Esophagus squamous epithelium (tissue), 5 donors: ENCODE measurements at places on chromosomes 16 and 17. TPM values are rescaled to one million over a fixed set of nuclear protein-coding genes. Genes with fewer than 3 reads are reported as not detected.

Gene SPATA32
- total RNA-seq, result not detected

Gene ELAC2
- total RNA-seq, result 54.8 TPM

Gene SLFN14
- not detected for total RNA-seq

Gene UBE2I
- total RNA-seq, result 73.1 TPM

Gene RGS9
- total RNA-seq, result 4.4 TPM

Gene ARHGDIG
- total RNA-seq, result not detected

Gene SPNS2
- 42.4 TPM for total RNA-seq

Gene CKLF
- total RNA-seq, result 8.8 TPM

Gene PPM1D
- total RNA-seq, result 10.4 TPM

Gene MSL1
- total RNA-seq, result 58.2 TPM

Gene CCDC182
- not detected for total RNA-seq

DNA sequence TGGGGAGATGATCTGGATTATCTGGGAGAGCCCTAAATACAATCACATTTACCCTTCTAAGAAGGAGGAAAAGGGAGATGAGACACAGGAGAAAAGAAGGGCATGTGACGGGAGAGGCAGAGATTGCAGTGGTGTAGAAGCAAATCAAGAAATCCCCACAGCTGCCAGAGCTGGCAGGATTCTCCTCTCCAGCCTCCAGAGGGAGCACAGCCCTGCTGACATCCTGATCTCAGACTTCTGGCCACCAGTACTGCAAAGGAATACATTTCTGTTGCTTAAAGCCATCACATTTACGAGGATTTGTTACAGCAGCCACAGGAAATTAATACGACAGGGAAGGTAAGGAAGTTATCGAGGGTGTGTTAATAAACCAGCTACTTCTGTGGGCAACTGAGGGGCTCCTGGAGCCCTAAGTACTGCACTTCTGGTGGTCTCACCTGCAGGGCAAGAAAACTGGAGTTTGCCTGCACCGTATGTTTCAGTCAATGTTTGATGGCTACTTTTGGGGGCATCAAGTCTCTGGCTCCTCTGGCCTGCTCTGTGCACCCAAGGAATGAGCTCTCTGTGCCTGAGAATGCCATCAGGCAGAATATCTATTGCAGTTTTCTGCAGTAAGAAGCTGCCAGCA is 22.9 kb upstream of the CDH13 start:
- H3K4me1 ChIP-seq, result no peaks in the 10 kb centered on the region
- H3K4me3 ChIP-seq, result no peak overlapping the region
- no peak overlapping the region for H3K27ac ChIP-seq
- DNase-seq, result no peak

GRCh38 chr17:64442541-64442971 is 6.4 kb upstream of the MILR1 start:
- H3K4me1 ChIP-seq, result peaks cover 23% of the 10 kb centered on the region
- no peak overlapping the region for H3K4me3 ChIP-seq
- no peak for DNase-seq
- no peaks in the 10 kb centered on the region for H3K36me3 ChIP-seq
- no peaks in the 10 kb centered on the region for H3K27me3 ChIP-seq

DNA sequence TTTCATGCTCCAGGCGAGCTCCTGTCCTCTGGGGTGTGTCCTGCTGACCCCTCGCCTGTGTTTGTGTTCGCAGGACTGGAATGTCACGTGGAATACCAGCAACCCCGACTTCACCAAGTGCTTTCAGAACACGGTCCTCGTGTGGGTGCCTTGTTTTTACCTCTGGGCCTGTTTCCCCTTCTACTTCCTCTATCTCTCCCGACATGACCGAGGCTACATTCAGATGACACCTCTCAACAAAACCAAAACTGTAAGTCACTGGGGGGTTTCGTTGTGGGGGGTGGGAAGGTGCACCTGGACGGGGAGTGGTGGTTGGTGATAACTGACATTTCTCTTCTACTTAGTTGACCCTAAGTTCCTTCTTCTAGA is 58.3 kb downstream of the ABCC1 start:
- no peaks in the 10 kb centered on the region for H3K4me1 ChIP-seq
- peak overlapping the region; percentile 59 for H3K27ac ChIP-seq
- DNase-seq, result no peak
- peaks cover 14% of the 10 kb centered on the region for H3K36me3 ChIP-seq
- H3K27me3 ChIP-seq, result no peaks in the 10 kb centered on the region

GRCh38 chr17:50163843-50164696 is 1.7 kb upstream of the SGCA start:
- no peak overlapping the region for H3K4me3 ChIP-seq
- no peak overlapping the region for H3K27ac ChIP-seq
- peaks cover 9% of the 10 kb centered on the region for H3K4me1 ChIP-seq
- DNase-seq, result no peak
- no peaks in the 10 kb centered on the region for H3K27me3 ChIP-seq
- no peaks in the 10 kb centered on the region for H3K36me3 ChIP-seq

DNA sequence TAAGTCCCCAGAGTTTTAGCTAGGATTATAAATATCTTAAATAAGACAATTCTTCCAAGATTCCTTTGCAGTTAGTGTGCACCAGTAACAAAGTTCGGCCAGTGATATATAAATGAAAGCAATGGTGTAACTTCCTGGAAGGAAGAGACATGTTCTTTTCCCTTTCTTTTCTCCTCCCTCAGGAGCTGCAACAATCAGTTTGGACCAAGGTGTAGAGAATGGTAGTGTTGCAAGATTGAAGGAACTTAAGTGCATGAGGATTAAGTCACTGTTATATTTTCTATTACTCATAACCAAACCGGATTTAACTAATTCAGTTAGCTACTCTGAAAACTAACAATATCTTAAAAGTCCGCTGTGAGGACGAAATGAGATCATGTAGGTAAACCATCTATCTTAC is 68.9 kb upstream of the KCNJ16 start:
- H3K36me3 ChIP-seq, result no peaks in the 10 kb centered on the region
- H3K4me1 ChIP-seq, result no peaks in the 10 kb centered on the region
- no peak for DNase-seq
- no peak overlapping the region for H3K4me3 ChIP-seq

DNA sequence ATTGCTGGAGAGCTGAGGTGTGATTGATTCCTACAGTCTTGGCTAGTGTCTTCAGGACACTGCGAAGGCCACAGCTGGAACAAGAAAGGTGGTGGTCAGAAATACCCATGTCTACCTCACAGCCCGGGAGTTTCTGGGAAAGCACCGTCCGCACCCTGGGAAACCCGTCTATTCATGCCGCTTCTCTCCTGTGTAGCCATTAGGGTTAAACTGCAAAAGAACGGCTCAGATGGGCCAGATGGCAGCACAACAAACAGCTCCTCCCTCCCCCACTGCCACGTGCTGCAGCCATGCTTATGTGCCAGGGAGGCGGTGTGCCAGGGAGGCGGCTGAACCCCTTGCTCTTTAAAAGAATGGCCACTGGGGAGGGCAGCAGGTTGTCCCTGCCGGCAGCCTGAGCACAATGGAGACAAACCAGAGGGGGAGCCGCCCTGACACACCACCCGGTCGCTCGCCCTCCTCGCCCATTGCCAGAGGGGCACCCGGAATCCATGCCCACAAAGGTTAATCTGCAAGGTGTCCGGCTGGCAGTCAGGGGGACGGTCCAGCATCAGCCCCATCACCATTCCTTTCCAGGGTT is 65.2 kb downstream of the CYTH1 start:
- H3K36me3 ChIP-seq, result no peaks in the 10 kb centered on the region
- no peaks in the 10 kb centered on the region for H3K27me3 ChIP-seq
- no peak for DNase-seq
- peak overlapping the region; percentile 41 for H3K27ac ChIP-seq
- peak overlapping the region; percentile 14 for H3K4me3 ChIP-seq

DNA sequence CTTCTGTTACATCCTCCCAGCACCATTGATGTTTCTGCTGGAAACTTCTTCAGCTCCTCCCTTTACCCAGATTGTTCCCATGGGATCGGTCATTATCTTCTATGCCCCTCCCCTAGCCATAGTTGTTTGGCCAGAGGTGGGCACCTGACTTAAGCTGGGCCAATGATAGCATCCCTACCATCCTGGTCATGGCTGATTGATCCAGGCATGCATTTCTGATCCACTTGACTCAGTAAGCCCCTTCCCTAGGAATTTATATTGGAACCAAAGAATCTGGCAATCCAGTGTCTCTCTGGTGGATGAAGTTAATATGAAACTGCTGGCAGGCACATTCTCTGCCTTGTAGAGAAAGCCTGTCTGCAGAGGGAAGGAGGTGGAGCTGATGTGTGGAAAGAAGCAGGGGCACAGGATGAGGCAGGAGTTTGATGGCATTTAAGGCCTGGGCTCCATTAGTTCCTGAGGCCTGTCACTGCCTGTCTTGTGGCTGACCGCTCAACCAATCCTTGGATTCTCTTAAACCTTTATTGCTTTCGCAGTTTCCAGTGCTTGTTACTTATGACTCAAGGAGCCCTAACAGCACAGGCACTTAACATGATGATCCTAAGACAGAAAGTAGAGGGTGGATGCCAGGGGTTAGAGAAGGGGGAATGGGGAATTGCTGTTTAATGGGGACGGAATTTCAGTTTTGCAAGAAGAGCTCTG is 152.4 kb downstream of the ABCC12 start:
- no peak overlapping the region for H3K4me3 ChIP-seq
- no peak overlapping the region for H3K27ac ChIP-seq
- DNase-seq, result no peak
- H3K4me1 ChIP-seq, result no peaks in the 10 kb centered on the region
- no peaks in the 10 kb centered on the region for H3K36me3 ChIP-seq

- DNase-seq, result no peak
- H3K4me3 ChIP-seq, result no peak overlapping the region
- H3K4me1 ChIP-seq, result no peaks in the 10 kb centered on the region
- H3K36me3 ChIP-seq, result no peaks in the 10 kb centered on the region
These were observed 44.8 kb downstream of the RNF135 start for GRCh38 chr17:31015639-31016038.

- no peak for DNase-seq
- H3K4me1 ChIP-seq, result no peaks in the 10 kb centered on the region
- no peaks in the 10 kb centered on the region for H3K36me3 ChIP-seq
- H3K27me3 ChIP-seq, result no peaks in the 10 kb centered on the region
- no peak overlapping the region for H3K4me3 ChIP-seq
These were observed 125.1 kb downstream of the SLC39A11 start for GRCh38 chr17:72967277-72967970.

DNA sequence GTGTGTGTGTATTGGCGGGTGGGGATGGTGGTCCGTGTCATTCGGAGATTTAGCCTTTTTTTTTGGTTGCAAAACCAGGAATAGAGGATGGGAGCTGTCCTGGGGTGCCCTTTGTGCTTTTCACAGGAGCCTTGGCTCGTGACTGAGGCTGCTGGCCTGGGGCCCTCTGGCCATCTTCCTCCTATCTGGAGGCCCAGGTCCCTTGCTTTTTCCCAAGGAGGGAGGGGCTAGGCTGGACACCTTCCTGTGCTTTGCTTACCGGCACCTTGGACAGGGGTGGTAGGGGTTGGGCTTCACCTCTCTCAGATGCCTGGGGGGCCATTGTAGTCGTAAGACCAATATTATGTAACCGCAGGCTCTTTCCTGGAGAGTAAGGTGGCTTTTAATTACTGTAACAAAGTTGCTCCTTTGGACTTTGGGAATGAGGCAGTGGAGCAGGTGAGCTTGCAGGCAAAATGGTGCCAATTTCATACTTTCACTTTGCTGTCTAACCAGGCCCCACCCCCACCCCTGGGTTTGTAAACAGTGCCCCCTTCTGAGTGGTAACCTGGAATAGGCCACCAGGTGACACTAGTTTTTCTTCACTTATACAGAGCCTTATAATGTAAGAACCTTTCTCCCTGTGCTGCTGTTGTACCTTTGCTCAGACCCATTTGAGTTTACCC is 1.2 kb downstream of the DYNLL2 start:
- peaks cover 4% of the 10 kb centered on the region for H3K36me3 ChIP-seq
- H3K27ac ChIP-seq, result peak overlapping the region; percentile 98
- H3K27me3 ChIP-seq, result no peaks in the 10 kb centered on the region
- no peak for DNase-seq

GRCh38 chr16:89170346-89171215 is 967 bp upstream of the CDH15 start:
- H3K27me3 ChIP-seq, result peaks cover 13% of the 10 kb centered on the region
- no peak for DNase-seq
- H3K4me1 ChIP-seq, result peaks cover 23% of the 10 kb centered on the region
- no peaks in the 10 kb centered on the region for H3K36me3 ChIP-seq

DNA sequence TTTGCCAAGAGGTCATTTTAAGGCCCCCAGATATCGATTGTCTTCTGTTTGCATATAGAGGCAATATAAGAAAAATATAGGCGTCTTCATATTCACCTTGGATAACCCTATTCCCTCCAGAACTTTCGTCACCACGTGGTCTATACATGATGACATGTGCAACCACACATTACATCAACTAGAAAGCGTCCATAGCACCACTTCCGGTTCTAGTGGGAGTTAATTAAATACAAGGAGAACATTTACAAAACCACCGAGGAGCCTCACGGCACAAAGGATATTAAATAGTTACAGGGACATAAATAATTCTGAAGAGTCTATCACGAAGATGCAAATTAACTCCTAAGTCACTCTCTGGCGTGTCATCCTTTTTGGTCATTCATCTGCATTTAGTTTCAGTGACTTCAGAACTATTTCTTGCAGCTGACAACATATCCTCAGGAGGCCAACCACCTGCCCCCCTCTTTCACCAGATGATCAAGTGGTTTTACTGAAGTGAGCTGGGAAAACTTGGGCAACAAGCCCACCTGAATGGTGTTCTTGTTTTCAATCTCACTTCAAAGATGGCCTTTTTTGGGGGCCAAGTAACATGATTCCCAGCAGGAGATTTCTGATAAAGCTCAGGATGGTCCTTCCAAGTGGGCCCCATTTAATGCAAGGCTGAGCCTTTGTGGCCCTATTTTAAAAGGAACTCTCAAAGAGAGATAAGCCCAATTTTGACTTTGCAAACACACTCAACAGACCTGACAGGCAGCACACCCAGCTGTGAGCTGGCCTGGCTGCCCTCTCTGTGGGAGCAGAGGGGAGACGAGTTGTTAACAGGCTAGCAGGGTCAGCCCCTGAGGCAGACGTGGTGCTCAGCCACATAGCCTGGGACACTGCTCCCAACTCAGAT is 15.3 kb downstream of the CMTM3 start:
- no peak for DNase-seq
- H3K27me3 ChIP-seq, result no peaks in the 10 kb centered on the region
- peak overlapping the region; percentile 82 for H3K27ac ChIP-seq
- peaks cover 14% of the 10 kb centered on the region for H3K4me1 ChIP-seq

GRCh38 chr17:42453439-42453838 is 5.2 kb upstream of the ATP6V0A1 start:
- no peaks in the 10 kb centered on the region for H3K27me3 ChIP-seq
- H3K4me3 ChIP-seq, result no peak overlapping the region
- DNase-seq, result no peak
- no peak overlapping the region for H3K27ac ChIP-seq
- H3K4me1 ChIP-seq, result peaks cover 15% of the 10 kb centered on the region
- H3K36me3 ChIP-seq, result no peaks in the 10 kb centered on the region
